Activated CD8-positive, alpha-beta memory T cell treated with anti-CD3 and anti-CD28 coated beads, Interleukin-2, amount 50 U/mL, for 48 hours (primary cell): ENCODE measurements at places on chromosomes 7 and 10.

GRCh38 chr7:132133501-132133900 lies 442.8 kb downstream of the PLXNA4 start:
- no peak for DNase-seq

DNA sequence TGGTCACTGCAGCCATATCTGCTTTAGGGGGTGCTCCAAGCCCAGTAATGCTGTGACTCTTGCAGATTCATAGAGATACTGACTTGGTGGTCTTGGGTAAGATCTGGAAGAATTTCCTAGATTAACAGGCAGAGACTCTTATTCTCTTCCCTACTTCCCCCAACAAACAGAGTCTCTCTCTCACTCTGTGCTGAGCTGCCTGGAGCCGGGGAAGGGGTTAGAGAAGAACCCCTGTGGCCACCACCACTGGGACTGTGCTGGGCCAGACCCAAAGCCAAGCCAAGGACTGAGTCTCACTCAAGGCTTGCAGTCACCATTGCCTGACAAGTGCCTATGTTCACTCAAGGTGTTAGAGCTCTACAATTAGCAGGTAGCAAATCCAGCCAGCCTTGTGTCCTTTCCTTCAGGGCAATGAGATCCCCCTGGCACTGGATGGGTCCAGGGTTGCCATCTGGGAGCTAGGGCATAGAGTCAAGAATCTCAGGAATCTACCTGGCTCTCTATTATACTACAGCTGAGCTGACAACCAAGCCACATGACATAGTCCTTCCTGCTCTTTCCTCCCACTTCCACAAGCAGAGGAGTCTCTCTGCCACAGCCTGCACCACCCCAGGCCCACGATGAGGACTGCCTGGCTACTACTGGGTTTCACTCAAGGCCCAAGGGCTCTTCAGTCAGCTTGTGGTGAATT lies 41.4 kb upstream of the TECTB start:
- no peak for DNase-seq

DNA sequence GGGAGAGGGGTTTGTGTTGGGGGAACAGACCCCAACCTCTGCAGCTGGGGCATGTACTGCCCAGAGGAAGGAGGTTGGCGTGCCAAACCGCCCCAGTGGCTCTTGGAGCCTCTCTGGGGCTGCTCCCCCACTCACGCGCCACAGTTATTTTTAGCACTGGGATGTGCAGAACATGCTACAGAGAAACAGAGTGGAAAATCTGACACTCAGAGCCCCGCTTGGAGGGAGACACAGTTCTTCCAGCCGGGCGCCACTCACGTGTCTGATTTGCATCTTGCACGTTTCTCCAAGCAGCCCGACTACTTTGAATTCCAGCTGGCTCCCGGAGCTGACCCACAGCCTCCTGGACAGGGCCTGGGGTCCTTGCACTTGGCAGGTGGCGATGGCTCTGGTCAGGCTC lies 182.0 kb downstream of the RPS24 start:
- no peak for DNase-seq

GRCh38 chr10:77110757-77111156 lies 526.9 kb downstream of the KCNMA1 start:
- DNase-seq, result no peak

- DNase-seq, result no peak
Measured at GRCh38 chr10:117096599-117097201, 41.4 kb downstream of the VAX1 start.

DNA sequence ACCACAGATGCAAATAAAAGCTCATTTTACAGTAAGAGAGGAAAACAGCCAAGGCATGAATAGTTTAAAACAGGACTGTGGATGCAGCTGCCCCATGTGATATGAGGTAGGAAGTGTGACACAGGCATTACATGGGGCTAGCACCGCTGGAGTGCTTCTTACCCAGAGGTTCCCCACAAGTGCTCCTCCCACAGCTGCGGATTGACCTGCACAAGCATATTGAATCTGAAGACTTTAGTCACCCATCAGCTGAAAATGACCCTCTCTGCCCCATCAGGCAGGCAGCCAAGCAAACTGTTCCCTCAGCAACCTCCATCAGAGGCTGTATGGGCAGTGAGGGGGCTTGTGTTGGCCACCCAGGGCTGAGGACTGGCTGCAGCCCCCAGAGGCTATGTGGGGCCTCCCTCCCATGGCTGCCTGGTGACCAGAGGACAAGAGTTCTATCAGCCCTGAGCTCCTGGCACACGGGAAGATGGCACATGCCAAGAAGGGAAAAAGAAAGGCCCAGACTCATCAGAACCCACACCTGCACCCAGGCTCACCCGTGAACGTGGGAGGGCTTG lies 98.7 kb downstream of the TCERG1L start:
- peak; percentile 10 for DNase-seq

- DNase-seq, result no peak
Measured at GRCh38 chr7:47253650-47254080, 328.2 kb downstream of the TNS3 start.

- DNase-seq, result peak; percentile 81
Measured at GRCh38 chr10:70578371-70578947, 24.1 kb downstream of the PRF1 start.
